ENCODE measurements at places on chromosomes 11 and 22.

DNA sequence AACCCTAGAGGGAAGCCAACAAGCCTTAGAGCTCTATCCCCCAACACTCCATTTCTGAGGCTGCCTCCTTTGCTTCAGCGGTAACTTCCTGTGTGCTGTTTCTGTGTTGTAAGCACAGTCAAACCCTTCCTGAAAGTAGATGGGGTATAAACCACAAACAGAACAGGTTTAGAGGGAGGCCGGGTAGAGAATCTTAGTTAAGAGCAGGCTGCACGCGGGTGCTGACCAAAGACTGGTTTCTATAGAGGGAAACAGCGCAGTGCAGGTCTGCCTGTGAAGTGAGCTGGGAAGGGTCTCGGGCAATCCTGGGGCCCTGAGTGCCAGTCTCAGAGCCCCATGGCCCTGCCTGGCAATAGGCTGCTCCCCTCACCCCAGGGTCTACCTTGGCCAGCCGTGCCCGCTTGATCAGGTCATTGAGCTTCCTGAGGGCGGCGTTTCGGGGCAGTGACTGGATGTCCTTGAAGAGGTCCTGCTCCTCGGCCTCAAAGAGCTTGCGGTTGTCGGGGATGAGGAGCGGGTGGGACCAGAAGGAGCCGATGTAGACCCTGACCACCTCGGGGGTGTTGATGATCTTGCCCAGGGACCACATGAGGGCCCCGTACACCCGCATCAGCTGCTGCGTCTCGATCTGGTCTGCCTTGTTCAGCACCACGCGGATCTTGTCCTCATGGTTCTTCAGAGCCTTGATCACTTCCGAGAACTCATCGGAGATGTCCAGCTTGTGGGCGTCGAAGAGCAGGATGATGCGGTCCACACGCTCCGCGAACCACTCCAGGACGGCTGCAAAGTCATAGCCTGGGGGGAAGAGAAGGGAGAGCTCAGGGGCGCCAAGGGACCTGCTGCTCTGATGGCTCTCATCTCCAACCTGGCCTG is 15.3 kb upstream of the CDC42BPG start:
- no peak for DNase-seq

DNA sequence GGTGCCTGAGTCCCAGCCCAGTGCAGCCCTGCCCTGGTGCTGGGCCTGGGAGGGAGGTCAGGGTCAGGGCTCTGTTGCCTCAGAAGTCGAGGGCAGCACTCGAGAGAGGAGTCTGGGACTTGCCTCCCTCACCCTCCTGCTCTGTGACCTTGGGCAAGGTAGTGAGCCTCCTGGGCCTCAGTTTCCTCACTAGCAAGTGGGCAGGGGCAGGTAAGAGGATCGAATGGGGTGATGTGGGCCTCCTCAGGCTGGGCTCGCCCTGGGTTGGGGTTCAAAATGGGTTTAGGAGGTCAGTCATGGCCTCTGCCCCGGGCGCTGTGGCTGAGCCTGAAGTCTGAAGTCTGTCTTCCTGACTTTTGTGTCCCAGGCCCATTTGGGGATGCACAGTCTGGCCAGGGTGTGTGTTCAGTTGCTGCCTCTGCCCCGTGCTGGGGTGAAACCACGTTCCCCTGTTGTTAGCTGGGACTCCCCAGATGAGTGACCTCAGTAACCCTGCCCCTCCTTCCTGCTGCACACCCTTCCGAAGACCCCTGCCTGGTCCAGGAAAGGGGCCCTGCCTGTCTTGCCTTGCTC is 40.9 kb upstream of the CELSR1 start:
- DNase-seq, result no peak

- no peak for DNase-seq
Observed at GRCh38 chr11:12001186-12001585, 7.2 kb downstream of the DKK3 start.

- DNase-seq, result no peak
Observed at GRCh38 chr11:34585304-34585734, 35.6 kb upstream of the EHF start.

- DNase-seq, result no peak
Observed at GRCh38 chr22:21791635-21792625, 56.3 kb upstream of the YPEL1 start.

GRCh38 chr11:115083144-115083806 is 404.9 kb downstream of the NXPE2 start:
- no peak for DNase-seq

DNA sequence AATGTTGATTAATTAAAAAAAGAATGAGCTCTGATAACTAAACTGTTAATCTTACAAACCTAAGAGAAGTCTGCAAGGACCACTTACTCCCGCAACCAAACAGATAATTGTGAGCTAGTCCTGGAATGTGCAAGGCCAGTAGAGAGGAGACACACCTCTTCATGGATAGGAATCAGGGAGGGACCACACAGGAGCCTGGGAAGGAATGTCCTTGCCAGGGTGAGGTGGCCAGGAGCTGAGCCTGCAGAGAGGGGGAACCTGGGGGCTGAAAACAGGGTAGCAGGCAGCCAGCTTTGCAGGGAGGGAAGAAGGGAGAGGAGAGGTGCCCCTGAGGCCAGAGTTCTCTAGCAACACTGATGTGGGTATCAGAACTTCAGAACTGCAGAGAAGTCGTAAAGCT is 9.4 kb upstream of the NLRP10 start:
- DNase-seq, result no peak

- DNase-seq, result no peak
Observed at GRCh38 chr11:123180574-123180973, 14.5 kb downstream of the CLMP start.

DNA sequence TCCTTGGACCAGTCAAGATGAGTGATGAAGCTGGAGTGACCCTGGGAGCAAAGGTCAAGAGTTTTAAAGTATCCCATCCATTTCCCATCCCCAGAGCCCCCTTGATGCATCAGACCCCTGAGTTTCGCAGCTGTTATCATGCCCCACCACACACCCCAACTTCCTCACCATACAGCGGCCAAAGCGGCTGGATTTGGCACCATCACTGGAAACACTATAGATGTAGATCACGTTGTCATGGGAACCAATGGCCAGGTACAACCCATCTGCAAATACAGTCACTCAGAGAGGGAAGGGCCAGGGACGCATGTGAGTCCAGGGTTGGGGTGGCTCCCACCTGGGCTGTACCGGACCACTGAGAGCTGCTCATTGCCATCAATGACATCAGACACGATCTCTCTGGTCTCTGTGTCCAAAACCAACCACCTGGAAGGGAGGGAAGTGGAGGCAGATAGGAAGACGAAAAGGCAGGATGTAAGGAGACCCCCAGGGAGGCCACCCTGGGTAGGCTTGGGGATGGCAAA is 2.2 kb upstream of the MTA2 start:
- DNase-seq, result no peak

DNA sequence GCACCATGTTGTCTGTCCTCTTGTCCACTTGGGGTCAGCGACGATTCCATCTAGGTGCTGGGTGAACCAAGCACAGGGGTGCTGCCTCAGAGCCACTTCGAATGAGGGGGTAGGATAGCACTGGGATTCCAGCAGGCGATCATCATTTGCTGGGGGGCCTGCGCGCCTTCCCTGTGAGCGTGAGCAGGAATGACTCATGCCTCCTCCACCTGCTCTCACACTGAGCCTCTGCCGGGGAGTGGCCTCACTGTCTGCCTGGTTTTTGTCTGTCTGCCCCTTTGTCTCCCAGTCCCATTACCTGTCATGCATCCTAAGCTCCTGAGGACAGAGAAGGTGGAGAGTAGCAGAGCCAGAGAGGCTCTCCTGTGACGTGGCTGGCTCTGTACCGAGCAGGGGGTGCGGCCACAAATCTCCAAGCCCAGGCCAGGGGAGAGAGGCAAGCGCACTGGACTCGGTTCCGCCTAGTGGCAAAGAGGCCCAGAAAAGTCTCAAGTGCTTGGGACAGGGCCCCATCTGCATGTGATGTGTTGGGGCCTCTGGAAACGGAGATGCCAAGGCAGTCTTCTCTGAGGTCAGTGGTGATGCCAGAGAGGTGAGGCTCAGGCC is 30.8 kb downstream of the RSPH14 start:
- DNase-seq, result no peak

- no peak for DNase-seq
Observed at GRCh38 chr11:93719310-93719709, 22.0 kb downstream of the TAF1D start.

- no peak for DNase-seq
Observed at GRCh38 chr11:119750056-119750455, 21.1 kb upstream of the NECTIN1 start.

- no peak for DNase-seq
Observed at GRCh38 chr22:44491269-44492035, 6.6 kb downstream of the RTL6 start.

DNA sequence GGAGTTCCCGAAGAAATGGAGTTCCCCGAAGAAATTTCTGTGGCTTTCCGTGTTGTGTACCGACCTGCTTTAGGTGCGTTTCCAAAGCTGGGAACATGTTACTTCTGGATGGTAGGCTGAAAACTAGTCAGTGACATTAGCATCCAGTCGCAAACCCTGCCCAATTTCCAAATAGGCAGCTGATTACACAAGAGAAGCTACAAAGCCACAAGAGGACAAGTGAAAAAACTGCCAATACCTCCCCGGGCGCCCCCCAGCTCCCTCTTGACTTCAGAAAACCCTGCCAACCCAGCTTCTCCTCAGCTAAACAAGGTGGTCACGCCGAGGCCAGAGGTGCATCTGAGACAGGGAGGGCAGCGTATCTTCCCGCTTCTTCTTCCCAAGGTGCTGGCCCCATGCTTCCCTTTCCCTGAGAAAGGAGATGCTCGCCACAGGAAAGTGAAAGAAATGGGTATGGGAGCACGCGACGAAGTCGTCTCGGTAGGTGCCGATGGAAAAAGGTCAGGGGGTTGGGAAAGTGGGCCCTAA is 551 bp downstream of the AGBL2 start:
- peak; percentile 35 for DNase-seq

DNA sequence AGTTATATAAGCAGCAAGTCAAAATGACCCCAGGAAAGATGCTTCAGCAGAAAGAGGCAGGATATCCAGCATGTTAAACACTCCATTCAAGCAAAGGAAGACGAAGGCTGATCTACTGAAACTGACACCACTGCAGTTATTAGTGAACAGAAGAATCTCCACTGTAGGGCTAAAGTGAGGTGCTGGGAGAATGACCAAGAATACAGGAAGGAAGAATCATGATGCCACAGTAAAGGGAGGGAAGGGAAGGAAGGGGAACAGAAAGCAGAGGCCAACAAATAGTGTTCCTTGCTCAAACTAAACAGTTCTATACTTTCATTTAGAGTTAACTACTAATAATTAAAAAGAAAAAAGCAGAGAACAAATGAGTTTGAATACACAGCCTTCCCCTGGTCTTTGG is 92.5 kb downstream of the SIK3 start:
- no peak for DNase-seq

DNA sequence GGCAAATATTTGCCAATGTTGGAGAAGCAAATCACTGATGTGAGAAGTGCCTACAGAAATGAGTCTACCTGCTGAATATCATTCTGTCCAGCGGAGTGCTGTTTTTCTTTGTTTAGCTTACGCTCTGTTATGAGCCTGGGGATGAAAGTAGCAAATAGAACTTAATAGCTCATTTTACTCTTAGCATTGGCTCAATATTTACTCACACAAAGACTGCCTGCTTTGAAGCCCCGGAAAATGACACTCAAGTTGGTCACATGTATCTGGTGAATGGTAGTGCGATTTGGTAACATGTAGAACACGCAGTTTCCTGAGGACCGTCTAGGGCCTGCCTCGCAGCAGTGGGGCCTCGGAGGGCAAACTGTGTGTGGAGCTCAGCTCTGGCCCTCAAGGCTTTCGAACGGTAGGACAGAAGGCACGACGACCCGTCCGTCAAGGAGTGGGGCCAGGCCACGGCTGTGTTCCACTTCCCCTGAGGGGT is 38.9 kb downstream of the TBC1D22A start:
- DNase-seq, result no peak

GRCh38 chr22:35154937-35155387 is 89.0 kb downstream of the ISX start:
- DNase-seq, result peak; percentile 50

DNA sequence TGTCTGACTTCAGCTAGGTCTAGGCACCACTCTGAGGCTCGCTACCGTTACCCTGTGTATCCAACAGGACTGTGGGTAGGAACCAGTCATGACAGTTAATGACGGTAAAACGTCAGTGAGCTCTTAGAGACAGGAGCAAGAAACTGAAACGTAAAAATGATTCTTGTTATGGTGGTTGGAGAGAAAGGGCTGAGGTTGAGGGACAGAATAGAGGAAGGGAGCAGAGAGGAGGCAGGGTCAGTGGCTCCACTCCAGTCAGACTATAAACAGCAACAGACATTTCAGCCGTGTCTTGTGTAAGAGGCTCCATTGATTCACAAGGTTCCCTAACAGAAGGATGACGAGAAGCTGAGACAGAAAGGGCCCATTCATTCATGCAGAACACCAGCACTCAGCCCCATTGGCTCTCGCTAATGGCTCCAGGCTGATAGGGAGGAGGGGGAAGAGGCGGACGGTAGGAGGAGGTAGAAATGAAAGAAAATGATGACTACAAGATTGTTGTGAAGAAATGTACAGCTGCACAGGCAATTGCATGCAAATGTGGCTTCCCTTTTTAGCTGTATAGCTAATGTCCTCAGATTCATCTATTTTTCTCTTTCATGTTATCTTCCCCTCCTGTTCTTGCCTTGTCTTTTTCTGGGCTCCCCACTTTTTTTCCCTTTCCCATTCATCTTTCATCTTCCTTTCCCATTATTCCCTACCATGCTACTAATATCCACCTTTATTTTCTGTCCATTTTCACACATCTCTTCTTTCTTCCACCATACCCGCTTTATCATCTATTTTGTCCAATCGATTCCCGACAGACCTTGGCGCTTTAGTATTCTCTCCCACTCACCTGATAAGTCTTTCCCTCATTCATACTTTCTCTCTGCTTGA is 34.3 kb downstream of the ETS1 start:
- peak; percentile 91 for DNase-seq

GRCh38 chr11:81477277-81477676 is 1256.4 kb downstream of the FAM181B start:
- no peak for DNase-seq

GRCh38 chr22:32985899-32986765 is 72.0 kb downstream of the SYN3 start:
- peak; percentile 82 for DNase-seq

- peak; percentile 22 for DNase-seq
Observed at GRCh38 chr11:36453678-36454077, 56.4 kb downstream of the TRAF6 start.

- no peak for DNase-seq
Observed at GRCh38 chr22:17035246-17035645, 27.2 kb upstream of the GAB4 start.

Data from mesenchymal stem cell (in vitro differentiated cells and primary cell).